NCI-H82 (cell line): ENCODE measurements at places on chromosomes 11 and 22.

DNA sequence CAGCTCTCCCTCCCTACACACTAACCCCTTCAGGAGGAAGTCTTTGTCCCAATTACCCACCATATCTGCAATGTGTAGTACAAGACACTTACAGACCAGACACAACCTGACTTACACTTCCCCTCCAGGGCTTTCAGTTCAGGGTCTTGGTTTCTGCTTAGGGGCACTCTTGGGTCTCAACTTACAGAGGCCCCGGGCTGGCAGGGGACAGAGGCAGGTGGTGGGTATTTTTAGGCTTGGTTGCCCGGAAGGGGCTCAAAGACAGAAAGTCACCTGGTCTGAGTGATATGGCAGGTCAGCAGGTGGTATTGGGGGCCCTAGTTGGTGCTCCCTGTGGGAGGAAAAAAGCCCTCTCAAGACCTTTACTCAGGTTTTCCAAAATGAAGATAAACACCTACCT is 3.4 kb upstream of the TMEM184B start:
- DNase-seq: no peak

DNA sequence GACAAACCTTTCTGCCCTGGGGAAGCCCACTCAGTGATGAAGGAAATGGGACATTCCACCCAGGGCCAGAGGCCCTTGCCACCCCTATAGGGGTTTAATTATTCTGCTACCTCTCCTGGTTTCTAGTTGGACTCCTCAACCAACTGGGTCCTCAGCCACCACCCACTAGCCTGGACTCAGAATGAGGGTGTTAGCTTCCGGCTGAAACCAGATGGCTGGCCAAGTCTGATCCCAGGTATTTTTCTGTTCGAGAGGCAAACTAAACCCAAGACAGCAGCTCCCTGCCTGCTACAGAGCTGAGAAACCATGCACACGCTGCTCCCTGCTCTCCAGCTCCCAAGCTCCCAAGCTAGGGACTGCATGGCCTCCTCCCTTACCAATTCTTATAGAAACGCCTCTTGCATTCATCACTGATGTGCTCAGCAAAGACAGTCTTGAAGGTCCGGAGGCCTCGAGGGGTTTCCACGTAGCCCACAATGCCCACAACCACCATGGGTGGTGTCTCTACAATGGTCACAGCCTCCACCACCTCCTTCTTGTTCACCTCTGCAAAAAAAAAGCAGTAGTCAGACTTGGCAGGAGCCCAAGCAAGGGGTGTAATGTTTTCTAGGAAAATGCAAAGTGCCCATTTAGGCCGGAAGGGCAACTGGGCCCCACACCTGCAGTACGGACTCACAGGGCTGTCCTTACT is 2.2 kb downstream of the RPL3 start:
- DNase-seq: no peak

DNA sequence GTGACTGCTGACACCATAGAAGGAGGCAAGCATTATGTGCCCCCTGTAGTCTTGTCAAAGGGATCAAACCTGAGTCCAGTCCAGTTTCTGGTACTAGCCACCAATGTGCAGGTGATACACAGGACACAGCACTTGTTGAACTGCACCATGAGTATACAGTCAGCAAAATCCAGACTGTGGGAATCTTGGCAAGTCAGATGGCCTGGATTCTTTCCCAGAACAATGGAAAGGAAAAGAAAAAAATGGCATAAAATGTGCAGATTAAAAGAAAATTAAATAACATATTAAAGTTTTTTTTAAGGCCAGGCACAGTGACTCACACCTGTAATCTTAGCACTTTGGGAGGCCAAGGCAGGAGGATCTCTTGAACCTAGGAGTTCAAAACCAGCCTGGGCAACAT is 16.8 kb downstream of the CRY2 start:
- DNase-seq: no peak

DNA sequence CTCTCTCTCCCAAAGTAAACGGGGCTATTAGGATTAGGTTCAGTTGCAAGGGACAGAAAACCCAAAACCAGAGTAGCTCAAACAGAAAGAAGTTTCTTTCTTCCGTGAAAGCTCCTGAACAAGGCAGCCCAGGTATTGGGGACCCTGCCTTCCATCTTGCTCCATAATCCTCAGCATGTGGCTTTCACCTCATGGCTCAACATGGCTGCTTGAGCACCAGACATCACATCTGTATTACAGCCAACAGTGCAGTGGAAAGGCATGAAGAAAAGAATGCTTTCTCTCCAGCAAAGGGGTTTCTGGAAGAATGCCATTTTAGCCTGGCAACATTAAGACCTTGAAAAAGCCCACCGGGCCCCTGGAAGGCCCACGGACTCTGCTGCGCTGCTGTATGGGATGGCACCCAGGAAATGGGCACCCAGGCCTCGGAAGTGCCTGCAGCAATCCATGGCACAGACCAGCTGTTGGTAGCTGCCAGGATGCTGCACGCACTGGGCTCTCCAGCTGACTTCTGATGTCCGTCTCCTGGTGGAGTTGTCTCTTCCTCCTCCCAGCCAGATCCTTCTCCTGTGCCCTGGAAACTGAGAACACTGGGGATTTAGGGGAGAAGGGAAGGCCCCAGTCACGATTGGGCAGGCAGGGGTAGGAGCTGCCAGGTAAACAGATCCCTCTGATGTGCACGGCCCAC is 22.6 kb downstream of the PDGFB start:
- DNase-seq: no peak

DNA sequence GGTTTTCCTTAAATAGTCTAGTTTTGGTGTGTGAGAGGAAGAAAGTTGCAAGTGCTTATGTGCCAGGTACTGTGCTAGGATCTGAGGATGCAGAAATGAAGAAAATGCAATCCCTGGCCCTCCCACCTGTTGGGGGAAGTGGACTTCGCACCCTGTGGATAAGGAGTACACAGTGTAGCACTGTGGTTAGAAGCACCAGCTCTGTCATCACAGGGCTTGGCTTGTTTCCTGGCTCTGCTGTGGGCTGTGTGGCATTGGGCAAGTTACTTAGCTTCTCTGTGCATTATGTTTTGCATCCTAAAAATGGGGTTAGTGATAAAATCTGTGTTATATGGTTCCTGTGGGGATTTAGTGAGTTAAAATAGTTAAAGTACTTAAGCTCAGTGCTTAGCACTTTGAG is 68.2 kb downstream of the ENDOD1 start:
- no peak for DNase-seq

DNA sequence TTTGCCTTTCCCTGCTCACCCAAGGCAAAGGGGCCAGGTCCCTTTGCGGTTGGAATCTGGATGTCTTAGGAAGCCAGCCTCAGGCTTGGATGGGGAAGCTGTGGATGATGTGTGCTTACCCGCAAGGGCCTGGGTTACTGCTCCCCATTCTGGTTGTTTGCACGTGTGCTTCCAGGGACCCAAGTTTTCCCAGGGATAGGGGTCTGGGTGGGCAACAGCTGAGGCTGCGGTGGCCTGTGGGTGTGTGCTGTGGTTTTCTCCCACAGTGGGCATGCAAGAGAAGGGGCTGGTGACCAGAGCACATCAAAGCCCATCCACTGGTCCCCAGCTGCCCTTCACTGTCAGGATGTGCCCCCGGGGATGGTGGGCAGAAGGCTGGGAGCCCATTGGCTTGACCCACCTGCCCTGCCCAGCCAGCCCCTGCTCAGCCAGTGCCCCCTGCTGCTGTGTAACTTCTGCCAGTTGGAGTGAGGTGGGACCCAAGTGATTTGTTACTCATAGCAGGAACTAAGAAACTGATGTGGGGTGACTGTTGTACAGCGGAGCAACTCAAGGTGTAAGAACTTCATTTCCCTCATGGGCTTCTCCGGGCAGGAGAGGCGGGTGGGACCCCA is 3.3 kb downstream of the CAPN5 start:
- no peak for DNase-seq

- DNase-seq: peak; percentile 93
Measured at GRCh38 chr22:39179401-39179827, 26.9 kb upstream of the CBX7 start.

DNA sequence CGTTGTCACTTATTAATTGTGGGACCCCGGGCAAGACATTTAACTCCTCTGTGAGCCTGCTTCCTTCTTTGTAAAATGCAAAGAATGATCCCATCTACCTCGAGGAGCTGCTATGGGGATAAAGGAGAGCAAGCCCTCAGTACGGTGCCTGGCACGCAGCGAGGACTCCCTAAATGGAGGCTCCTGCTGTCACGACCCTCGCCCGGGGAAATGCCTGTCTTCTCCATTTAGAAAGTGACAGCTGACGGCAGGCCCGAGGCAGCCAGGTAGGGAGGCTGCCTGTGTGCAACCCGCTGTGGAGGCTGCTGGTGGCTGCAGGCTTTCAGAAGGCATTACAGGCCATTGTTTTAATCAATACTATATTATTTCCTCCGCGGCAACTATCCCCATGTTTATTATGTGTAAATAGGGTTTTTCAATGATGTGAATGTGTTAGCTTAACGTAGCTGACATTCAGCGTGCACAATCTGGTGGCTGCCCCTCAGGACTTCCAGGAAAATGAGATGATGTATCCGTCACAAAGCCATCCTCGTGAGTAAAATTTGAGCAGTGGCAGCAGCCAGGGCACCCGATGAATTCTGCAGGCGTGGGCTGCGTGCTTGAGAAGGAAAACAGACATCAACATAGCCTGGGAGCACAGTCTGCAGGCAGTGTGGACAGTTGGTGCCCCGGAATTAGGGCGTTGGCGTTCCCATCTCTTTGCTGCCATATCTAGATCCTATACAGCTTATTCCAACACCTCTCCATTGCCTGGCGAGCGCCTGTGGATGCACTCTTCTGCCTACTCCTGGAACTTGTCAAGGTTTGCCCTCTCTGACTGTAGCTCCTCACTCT is 228.3 kb downstream of the ST3GAL4 start:
- DNase-seq: no peak

GRCh38 chr11:131807876-131808275 is 437.5 kb downstream of the NTM start:
- no peak for DNase-seq

DNA sequence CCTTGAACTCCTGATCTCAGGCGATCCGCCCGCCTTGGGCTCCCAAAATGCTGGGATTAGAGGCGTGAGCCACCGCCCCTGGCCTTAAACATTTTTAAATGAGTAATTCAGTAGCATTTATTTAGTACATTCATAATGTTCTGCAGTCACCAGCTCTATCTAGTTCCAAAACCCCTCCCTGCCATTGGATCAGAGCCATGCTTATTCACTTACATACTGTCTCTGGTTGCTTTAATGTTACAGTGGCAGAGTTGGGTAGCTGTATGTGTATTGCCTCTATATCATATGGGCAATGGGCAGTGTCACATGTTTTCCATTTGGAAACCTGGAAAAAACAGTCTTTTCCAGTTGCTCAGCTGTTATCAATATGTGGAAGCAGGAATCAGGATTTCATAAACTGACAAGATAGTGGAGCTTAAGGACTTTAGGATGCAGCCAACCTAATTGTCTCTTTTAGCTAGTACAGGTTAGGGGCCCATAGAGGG is 10.5 kb downstream of the COA4 start:
- DNase-seq: no peak
